GM12865 (cell line): ENCODE measurements at places on chromosomes 3 and 15.
A peak's percentile ranks its signal among the peaks of the same experiment; 100 is the strongest.

- DNase-seq, result peak; percentile 15
Observed at GRCh38 chr15:90340345-90340744, 11.7 kb upstream of the ZNF774 start.

GRCh38 chr3:43417133-43417532 is 130.8 kb downstream of the SNRK start:
- no peak for DNase-seq

- no peak for DNase-seq
Observed at GRCh38 chr3:15010664-15011063, 54.5 kb downstream of the MRPS25 start.

DNA sequence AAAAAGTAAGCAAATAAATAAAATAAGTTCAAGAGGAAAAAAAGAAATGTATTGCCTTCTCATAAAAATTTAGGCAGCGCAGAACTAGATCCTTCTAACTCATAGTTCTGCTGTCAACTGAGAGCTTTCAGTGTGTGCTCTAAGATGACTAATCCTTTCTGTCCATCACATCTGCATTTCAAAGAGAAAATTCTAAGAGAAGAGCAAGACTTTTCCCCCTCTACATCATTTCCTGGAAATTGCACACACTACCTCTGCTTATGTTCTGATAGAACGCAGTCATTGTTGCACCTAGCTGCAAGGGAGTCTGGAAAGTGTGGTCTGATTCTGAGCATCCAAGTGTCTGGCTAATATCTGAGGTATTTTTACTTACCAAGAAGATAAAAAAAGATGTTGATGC is 39.6 kb upstream of the SLCO3A1 start:
- DNase-seq, result no peak

DNA sequence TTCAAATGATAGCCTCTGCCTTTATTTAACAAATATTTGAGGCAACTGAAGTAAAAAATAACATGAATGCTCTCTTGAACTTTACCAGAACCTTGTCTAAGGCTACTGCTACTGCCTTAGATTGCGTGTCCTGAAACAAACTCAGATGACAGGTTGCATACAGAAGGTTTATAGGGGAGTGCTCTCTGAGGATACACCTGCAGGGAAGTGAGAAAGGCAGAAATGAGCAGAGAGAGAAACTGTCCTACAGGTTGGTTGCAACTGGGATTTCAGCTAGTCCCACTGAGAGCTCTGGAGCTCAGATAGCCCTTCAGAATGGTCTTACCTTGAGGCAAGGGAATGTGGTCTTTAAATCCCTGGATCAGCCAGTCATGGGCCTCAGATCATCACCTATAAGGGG is 165.5 kb downstream of the IL5RA start:
- DNase-seq, result peak; percentile 85

DNA sequence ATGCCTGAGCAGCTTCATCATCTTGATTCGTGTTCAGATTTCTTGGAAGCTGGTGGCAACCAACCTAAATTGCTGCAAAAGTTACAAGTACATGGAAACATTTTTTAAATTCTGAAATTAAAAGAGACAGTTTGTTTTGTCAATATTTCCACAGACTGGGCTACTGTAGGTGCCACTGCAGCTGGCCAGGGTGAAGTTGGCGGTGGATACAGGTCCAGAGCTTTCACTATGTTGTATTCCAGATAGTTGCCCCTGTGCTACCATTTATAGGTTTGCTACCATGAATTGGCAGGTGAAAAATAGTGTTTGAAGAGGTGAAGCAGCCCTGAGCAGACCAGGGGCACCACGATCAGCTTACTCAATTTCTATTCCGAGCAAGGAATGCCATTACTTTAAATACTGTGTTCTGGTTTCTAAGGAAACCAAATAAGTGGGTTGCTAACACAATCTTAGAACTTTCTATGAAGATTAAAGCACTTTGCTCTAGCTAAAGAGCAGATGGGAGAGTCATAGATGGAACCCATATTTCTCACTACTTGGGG is 21.2 kb upstream of the SHC4 start:
- DNase-seq, result no peak

GRCh38 chr15:25178835-25179672 is 224.3 kb downstream of the SNRPN start:
- DNase-seq, result no peak

- DNase-seq, result no peak
Observed at GRCh38 chr15:68871507-68871906, 50.8 kb upstream of the ANP32A start.

DNA sequence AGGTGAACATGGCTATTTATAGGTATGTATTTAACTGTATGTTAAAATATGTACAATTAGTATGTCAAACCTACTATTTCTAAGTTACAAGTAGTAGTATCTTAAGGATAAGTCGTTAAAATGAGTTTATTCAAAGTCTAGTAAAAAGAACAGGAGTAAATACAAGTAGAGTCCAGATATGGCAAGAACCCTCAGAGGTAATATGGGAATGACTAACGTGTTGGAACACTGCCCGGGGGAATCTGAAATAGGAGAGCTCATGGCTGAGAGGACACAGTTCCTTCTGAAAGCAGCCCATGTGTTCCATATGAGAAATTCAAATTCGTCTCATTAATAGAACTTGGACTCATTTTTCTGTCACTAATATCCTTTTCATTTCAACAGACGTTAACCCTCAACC is 158.8 kb downstream of the CLSTN2 start:
- DNase-seq, result no peak

DNA sequence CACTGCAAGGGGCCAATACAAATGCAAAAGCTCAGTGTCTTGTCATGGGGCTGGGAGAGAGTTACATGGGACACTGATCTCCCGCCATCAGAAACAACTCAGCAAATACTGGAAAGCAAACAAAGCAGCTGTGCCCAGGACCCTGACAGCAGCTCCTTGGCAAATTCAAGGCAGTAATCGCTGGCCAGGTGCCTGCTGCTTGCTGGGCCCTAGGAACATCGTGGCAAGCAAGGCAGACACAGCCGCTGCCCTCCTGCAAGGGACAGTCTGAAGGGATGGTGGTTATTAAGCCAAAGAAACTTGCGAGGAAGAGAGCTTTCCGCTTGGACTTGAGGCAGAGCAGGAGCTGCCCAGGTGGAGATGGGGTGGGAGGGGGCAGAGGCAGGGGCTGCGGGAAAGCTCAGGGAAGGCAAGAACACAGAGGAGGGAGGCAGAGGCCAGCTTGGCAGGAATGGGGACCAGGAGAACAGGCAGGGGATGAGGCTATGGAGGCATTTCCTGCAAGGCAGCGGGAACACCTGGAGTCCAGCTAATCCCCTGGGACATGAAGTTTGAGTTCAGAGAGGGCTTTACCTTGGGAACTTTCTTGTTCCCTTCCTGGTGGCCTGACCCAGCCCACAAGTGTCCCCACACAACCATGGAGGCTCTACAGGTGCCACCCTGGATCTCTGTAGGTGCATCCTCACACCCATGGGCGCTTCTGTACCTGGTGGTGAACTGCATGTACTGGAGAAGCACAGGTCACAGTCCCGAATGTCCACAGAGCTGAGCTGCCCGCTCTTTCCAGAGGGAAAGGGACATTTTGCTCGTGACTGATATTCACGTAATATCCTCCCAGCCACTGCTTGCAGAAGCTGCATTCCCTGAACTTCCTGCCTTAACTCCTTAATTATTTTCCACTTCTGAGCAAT is 78.7 kb upstream of the ATP2B2 start:
- no peak for DNase-seq

GRCh38 chr15:93759629-93760028 is 471.7 kb upstream of the MCTP2 start:
- DNase-seq, result no peak

DNA sequence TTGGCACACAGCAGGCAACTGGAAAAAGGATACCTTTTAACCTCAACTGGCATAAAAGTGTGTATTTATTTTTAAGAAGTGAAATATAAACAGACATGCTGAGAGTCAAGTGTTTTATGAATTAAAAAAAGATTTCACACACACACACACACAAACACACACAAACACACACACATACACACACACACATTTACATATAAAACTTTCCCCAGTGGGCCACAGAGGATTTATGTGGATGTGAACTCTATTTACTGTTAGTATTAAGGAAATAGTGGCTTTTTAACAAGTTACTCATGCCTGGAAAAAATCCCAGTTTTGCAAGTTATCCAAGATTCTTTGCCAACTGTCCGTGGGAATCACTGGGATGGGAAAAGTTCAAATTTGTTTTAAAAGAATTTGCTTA is 725.9 kb upstream of the NR2F2 start:
- no peak for DNase-seq

DNA sequence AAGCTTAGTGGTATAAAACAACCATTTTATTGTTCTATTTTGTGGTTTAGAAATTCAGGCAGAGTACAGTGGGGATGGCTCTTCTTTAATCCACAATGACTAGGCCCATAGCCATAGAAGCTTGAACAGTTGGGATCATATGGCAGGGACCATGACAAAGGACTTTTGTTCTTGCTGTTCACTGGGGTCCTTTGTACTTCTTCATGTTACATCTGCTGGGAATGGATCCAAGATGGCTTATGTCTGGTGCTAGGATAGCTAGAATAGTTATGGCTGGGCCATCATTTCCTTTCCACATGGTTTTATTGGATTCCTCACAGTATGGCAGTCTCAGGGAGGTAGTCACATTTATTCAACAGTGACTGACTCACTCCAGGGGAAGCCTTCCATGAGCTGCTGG is 427.9 kb upstream of the AGTR1 start:
- DNase-seq, result no peak

- no peak for DNase-seq
Observed at GRCh38 chr15:65434201-65434600, 11.5 kb upstream of the IGDCC4 start.

DNA sequence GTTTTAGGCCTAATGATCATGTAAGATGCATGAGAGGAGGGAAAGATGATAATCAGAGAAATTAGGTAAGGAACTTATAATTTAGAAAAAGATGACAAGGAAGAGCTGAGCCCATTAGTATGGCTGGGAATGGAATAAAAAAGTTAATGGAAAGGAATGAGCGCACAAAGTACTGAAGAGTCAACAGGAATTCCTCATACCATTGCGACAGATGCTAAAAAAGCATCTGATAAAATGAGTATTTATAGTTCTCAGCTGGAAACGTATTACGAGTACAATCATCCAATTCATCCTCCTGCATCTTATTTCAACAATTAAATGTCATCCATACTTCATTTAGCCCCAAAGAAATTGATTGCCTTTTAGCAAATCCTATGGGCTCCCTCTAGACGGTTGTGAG is 58.9 kb downstream of the TMCC1 start:
- DNase-seq, result no peak

DNA sequence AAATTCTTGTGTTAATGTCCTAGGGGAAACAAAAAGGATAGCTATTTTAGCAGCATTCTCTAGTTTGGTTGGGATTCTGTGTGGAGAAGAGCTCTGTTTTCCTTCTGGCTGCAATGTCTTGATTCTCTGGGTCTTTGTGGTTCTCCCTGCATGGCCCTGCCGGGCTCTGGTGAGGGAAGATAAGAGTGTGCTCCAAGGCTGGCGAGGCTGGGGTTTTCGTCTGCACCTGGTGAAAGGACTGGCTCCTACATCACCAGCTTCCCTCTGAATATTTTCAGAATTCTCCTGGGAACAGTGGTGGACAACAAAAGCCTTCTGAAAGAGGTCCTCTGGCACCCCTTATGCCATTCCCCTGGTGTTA is 38.1 kb upstream of the SFMBT1 start:
- no peak for DNase-seq

DNA sequence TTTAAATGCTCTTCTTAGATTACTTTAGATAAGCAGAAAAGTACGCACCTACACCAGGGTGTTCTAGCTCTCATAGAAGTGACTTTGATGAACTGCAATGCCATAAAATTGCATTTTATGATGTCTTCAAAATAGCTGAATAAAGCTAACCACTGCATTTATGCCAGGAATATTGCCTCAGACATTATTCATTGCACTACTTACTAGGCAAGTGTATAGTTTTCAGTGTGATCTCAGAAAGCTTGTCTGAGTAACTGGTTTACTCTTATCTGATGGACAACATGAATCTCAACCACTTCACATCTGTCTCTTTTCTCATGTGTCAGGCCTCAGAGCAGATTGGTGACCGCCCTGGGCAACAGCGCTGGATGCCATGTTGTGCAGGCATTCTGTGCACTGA is 119.3 kb upstream of the SLC2A2 start:
- DNase-seq, result no peak

DNA sequence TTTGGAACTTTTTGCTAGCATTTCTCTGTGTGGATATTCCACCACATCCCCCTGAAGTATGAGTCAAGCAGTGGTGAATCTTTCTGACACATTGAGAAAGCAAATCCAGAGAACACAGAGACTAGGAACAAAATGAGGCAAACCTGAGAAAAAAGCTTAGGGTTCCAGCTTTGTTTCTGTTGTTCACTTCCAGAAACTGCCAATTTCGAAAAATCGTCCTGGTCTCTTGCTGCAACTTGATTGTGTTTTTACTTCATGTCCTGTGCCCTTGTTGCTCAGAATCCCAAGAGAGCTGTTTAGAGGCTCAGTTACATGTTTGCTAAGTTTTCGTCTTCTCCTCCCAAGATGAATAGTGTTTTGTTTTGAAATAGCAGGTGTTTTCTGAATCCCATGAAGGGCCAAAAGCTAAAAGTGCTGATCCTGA is 13.7 kb downstream of the MAP2K1 start:
- peak; percentile 18 for DNase-seq

- no peak for DNase-seq
Observed at GRCh38 chr3:52043750-52044149, 12.6 kb downstream of the DUSP7 start.
